ENCODE measurements at places on chromosomes 1 and 21.

DNA sequence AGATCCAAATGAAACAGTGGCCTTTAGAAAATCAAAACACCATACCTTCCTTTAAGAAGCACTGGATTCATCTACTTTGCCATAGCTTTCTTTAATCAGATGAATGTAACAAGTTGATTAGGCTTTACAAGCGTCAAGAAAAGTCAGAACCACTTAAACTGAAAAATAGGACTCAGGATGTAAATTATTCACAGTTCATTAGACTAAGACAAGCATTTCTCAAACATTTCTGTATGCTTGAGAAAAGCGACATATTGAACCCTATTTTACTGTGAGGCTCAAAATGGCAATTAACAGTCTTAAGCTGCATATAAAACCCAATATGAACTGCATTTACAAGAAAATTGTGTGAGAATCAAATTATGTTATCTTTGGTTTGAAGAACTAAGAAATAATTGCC is 256.7 kb upstream of the SNX7 start:
- no peak for DNase-seq

- DNase-seq: no peak
Measured at GRCh38 chr21:37368541-37369279, 2.1 kb downstream of the DYRK1A start.

DNA sequence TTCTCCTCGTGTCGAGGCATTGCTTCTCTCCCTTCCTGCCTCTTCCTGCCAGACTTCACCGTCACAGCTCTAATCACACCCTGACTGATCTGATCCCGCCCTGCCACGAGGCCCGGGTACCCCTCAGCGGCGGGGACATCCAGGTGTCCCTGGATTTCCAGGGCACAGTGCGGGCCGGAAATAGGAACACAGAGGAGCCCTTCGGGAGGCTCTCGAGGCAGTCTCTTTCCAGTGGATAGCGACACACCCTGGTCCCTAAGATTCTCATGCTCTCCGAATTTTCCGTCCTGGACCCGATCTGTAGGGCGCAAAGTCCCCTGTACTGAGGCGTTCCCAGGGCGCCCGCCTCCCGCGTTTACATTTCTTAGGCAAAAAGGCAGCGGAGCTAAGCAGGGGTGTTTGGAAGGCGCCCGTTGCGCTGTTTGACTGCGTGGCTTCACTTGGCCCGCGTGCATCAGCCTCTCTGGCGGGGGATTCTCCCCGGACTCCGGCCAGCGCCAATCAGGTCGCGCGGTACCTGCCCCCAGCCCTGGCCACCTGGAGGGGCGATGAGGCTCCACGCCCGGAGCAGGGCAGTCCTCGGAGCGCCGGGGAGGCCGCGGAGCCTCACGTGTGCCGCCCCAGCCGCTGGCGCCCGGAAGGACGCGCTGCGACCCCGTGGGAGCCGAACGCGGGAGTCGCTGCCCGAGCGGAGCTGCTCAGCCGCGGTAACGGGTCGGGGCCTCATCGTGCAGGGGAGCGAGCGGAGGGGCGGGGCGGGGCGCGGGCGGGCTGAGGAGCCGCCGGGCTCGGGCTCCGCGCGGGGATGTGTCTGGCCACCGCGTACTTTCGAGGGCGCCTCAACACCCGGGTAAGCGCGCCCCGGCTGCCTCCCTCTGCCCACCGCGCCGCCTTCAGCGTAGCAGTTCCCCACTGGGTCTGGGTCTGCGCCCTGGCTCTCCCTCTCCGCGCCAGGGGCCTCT is at the start of gene FAM163A:
FAM163A (plus strand) TSS at position 575 of the 962 bp plus-strand sequence. CDS start 69,807 bp downstream, outside the sequence.
- no peak for DNase-seq

GRCh38 chr1:151135433-151136385 is 10.7 kb downstream of the SEMA6C start:
- no peak for DNase-seq

GRCh38 chr1:2235300-2235998 is 7.3 kb downstream of the SKI start:
- DNase-seq: no peak

DNA sequence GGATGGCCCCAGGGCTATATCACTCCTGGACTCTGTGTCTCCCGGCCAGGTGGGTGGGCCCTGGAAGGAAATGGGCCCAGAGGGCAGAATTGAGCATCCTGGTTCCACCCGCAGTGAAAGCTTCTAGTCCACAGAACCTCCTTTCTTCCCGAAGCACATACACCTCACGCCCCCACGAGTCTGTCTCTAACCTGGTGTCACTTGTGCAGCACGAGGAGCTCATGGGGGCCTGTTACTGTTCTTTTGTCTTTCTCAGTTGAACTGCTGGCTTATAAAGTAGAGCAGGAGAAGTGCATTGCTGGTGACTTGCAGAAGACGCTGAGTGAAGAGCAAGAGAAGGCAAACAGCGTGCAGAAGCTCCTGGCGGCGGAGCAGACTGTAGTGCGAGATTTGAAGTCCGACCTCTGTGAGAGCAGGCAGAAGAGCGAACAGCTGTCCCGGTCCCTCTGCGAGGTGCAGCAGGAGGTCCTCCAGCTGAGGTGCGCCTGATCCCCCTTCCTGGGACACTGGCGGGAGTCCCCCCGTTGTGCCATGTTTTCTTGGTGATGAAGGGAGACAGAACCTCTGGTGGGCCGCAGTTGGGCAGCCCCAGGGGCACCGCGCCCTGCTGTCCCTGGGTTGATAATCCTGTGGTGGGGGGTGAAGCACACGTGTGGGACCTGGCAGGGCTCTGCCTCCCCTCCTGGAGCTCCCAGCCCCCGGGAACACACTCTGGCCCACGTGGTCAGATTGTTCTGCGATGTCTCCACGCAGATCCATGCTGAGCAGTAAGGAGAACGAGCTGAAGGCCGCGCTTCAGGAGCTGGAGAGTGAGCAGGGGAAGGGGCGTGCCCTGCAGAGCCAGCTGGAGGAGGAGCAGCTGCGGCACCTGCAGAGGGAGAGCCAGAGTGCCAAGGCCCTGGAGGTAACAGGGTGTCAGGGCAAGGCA is 28.7 kb upstream of the DIP2A start:
- DNase-seq: no peak

DNA sequence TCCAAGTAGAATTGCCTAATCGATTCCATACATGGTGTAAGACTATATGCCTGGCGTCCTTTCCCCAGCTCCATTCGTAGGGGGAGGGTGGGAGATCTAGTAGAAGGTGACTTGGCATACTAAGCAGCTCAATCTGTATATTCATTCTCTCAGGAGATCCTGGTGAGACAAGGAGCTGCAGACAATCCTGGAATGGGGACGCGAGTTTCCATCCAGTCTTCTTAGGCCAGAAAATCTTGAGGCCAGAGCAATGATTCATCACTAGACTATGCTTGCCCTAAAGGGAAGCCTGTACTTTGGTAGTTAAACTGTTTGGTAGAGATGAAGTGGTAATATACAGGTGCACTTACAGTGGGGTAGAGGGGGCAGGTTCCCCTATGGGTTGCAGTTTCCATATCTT is 468.7 kb downstream of the ADGRL2 start:
- no peak for DNase-seq

DNA sequence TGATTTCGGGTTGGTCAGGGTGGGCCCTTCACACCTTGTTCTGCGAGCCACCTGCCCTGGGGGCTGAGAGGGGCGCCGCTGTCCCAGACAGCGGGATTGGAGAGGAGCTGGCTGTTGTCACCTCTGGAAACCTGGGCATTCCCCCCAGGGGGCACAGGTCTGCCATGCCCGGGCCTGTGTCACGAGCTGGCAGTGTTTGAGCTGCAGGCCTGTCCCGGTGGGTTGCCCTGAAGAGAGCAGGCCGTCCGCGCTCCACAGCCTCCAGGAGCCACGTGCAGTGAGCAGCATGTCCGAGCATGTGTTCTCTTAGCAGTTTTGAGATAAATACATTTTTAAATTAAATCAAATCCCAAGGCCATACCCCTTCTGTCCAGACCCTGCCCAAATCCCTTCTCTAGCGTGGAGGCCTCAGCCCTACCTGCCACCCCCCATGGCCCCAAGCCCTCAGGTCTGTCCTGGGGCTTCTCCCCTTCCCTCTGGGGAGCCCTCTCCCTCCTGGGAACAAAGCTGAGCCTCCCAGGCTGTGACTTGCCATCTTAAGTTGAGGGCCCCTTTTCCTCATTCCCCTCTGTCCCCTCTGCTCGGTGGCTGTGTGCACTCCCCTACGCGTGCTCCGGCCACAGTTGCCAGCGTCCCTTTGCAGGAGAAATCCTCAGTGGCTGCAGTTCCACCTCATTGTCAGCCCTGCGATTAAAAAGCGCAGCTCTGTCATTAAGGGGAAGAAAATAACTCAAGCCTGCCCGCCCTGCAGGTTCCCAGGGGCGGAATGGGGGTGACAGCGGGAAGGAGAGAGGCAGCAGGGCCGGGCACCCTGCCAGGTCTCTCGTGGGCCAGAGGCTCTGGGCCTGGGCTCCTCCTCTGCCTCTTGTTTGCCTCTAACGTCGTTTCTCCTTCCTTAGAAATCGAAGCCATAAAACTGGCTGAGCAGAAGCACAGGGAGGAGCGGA is 26.6 kb downstream of the SLX9 start:
- no peak for DNase-seq

Data from stimulated activated CD8-positive, alpha-beta memory T cell treated with anti-CD3 and anti-CD28 coated beads, Interleukin-4, amount 100 ng/mL, for 1 hour (primary cell).